ENCODE measurements at places on chromosomes 13 and 19.

- no peak for DNase-seq
These were observed 266.4 kb upstream of the NBEA start for GRCh38 chr13:34675626-34676025.

GRCh38 chr19:32174386-32175113 is 170.9 kb upstream of the ZNF507 start:
- no peak for DNase-seq

- no peak for DNase-seq
These were observed 174.1 kb downstream of the RGCC start for GRCh38 chr13:41631296-41631965.

DNA sequence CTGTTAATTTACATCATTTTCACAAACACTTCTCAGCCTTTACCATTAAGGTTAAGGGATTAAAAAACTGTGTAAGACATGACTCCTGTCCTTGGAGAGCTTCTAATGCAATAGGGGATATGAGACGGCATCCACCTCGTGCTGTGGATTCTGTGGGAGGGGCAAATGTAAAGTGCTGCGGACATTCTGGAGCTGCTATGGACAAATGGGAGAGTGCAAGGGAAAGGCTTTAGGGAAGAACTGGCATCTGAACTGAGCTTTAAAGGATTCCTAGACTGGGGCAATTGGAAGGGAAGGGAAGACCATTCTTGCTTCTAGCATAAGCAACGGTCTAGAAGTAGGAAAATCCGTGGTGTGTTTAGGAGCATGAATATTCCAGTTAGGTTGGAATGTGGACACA is 31.4 kb downstream of the CDADC1 start:
- no peak for DNase-seq

- DNase-seq, result no peak
These were observed 7.4 kb upstream of the ESD start for GRCh38 chr13:46804391-46804815.

- DNase-seq, result no peak
These were observed 443.9 kb upstream of the SLC10A2 start for GRCh38 chr13:103510007-103510535.

GRCh38 chr13:27311518-27312210 is 41.0 kb downstream of the RASL11A start:
- no peak for DNase-seq

- DNase-seq, result no peak
These were observed 1149.8 kb upstream of the MIR17HG start for GRCh38 chr13:90197722-90198121.

GRCh38 chr19:38291855-38292254 is 12.2 kb upstream of the C19orf33 start:
- no peak for DNase-seq

- DNase-seq, result no peak
These were observed at the start of gene FUT6 for GRCh38 chr19:5839065-5840017. TSS of gene FUT6 (minus strand) at chr19:5839702. CDS start at chr19:5832567, 7,135 bp downstream.

- no peak for DNase-seq
These were observed 14.2 kb downstream of the ZIC2 start for GRCh38 chr13:99995589-99996380.

DNA sequence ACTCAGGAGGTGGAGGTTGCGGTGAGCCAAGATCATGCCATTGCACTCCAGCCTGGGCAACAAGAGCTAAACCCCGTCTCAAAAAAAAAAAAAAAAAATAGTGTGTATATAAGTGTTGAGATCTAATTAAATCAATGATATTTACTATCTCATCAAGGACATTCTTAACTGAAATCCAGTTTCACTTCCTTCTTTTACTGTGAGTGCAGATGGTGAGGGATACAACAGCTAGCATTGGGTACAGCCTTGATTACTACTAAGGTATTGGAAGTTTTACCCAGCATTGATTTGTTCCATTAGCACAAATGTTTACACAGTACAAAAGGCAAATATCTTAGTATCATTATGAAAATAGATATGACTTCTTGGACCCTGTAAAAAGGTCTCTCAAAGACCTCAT is 546.6 kb downstream of the KCTD12 start:
- DNase-seq, result no peak

DNA sequence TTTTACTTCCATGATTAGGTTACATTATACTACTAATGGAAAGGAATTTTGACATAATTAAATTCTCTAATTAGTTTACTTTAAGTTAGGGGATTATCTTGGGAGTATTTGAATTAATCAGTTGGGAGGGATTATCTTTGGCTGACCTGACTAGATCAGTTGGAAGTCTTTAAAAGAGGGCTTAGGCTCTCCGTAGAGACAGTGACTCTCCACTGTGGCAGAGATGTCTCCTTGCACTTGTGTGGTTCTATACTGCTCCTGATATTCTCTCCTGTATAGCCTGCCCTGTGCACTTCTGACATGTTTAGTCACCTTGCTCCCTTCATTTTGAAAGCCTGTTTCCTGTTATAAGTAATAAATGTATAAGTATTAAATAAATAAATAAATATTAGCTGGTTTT is 1612.3 kb upstream of the PRR20A start:
- no peak for DNase-seq

DNA sequence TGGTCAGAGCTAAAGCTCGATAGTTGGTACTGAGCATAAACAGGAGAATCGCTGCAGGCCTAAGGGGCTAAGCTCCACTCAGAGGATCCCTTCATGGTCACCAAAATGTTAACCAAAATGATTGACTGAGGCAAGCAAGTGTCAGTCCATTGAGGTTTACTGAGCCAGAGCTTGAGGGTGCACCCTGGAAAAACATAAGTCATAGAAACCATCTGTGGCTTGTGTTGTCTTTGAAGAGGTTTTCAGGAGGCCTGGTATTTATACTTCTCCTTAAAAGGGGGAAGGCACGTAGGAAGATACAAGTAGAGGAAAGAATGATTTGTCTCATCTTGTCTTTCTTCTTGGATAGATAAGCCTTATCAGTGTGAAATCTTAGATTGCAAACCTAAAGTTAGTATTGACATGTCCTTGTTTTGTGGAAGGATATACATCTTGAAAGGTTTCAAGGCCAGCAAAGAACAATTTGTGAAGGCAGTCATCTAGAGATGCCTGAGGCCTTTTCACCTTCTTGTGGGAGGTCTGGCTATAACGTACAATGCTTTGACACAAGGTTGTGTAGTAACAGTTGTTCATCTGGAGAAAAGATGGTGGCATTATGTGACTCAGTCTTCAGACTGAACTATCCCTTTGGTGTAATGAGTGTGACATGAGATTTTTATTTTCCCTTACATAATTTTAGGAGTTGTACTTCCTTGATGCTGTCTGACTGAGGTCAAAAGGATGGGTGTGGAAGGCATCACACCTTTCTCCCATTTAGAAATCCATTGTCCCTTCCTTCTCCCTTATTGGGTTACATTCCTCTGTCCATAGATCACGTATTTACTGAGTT is 14.7 kb upstream of the CEACAM6 start:
- DNase-seq, result peak; percentile 9

- peak; percentile 59 for DNase-seq
These were observed at the start of gene TNFSF13B for GRCh38 chr13:108269601-108270328. TSS of gene TNFSF13B (plus strand) at chr13:108269718. CDS start at chr13:108269896, 178 bp downstream.

GRCh38 chr19:55028757-55029156 is 9.3 kb downstream of the GP6 start:
- no peak for DNase-seq

GRCh38 chr13:112481458-112481857 is 105.3 kb downstream of the SPACA7 start:
- no peak for DNase-seq

DNA sequence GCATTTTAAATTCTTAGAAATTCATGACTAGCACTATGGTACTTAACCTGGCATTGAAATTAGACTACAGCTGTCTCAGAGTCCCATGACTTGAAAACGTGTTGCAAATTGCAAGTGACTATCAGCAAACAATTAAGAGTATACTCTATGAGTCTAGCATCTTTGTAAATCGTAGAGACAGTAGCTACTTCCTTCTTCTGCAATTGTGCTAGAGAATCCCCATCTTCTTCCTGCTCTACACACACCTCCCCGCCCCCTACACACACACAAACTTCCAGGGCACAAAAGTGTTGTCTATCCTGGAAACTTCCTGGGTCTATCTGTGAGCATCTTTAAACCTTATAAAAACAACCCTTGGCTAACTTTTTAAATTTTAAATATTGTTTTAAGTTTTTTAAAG is 35.2 kb upstream of the MIR17HG start:
- DNase-seq, result no peak

DNA sequence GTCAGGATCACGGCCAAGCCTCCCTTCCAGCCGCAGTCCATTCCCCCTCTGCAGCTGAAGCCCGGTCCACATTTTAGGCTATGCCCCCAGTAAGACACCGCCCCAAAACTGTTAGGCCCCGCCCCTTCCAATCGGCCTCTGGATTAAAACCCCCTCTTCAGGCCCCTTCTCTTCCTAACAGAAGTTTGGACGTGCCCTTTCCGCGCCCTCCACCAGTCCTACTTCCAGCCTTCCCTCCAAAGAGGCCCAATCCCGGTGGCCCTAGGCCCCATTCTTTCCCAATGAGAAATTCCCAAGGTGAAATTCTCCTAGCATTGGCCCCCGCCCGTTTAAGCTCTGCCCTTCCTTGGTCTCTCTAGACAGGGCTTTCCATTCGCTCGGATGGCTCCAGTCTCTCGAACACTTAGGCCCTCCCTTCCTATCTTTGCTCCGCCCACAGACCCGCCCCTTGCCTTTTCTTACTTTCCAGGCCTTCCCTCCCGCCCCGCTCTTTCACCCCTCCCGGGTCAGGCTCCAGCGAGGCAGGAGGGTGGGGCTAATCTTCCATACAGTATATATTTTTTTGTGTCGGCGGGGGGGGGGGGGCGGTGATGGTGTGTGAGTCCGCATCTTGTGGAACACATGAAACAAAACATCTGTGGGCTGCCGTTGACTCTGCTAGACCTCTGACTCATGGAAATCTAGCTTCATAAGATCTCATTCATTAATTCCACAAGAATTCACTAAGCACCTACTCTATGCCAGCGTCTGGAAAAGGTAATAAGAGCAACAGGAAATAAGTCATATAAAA is 13.6 kb downstream of the LTBP4 start:
- DNase-seq, result peak; percentile 98

DNA sequence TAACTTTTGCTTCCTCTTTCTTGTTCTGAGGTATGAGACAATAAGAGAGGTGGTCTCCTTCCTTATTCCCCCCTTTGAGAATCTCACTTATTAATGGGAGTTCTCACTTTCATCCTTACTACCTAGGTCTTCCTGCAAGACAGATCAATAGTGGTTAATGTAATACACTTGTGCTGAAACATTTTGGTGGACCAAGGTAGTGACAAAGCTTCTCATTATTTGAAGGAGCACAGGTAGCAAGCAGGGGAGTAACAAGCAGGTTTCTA is 17.9 kb downstream of the ZNF700 start:
- DNase-seq, result no peak

GRCh38 chr19:15584541-15585115 is 30.4 kb upstream of the CYP4F8 start:
- peak; percentile 92 for DNase-seq

GRCh38 chr19:30204721-30205120 is 167.5 kb upstream of the ZNF536 start:
- no peak for DNase-seq

DNA sequence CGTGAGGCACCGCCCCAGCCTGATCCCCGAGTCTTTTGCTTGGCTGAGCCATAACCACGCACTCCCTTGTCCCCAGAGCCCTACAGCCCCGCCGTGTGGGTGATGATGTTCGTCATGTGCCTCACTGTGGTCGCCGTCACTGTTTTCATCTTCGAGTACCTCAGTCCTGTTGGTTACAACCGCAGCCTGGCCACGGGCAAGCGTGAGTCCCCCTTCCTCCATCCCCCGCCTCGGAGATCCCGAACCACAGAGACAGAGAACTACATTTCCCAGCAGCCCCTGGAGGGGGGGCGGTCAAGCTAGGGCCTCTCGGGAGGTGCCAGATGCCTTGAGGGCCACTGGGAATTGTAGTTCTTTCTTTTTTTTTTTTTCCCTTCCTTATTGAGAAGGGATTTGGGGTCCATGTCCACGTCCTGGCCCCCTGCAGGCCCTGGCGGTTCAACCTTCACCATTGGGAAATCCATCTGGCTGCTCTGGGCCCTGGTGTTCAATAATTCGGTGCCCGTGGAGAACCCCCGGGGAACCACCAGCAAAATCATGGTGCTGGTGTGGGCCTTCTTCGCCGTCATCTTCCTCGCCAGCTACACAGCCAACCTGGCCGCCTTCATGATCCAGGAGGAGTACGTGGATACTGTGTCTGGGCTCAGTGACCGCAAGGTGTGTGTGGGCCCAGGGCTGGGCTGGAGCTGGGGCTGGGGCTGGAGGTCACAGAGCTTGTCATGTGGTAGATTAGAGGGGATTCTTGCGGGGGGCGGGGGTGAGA is 25.9 kb downstream of the GRIN2D start:
- peak; percentile 74 for DNase-seq

- no peak for DNase-seq
These were observed 140.2 kb downstream of the NUFIP1 start for GRCh38 chr13:44848920-44849676.

- DNase-seq, result no peak
These were observed 48.8 kb downstream of the IRS2 start for GRCh38 chr13:109737606-109738005.

DNA sequence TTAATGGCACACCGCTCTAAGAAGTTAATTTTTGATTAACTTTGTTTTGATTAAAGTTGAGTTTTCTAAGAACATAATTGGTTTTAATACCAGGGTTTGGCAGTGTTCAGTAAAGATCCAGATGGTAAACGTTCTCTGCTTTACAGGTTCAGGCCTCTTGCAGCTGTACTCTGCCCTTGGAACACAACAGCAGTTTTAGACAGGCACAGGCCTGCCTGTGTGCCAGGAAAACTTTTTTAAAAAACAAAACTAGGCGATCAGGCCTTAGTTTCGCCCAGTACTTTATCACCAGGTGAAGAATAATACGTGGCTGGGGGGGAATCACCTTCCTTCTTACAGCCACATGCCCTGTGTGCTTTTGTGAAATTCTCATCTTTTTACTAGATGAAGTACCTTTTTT is 38.0 kb upstream of the TEX29 start:
- no peak for DNase-seq
